Peyer's patch (tissue), 4 donors: ENCODE measurements at places on chromosomes 11 and 22. TPM values are rescaled to one million over a fixed set of nuclear protein-coding genes. Genes with fewer than 3 reads are reported as not detected.

Gene ALKBH3
- total RNA-seq: 26.9 TPM

Gene MGAT3
- 5.0 TPM for total RNA-seq

Gene PRAME
- total RNA-seq: not detected

Gene PKDREJ
- total RNA-seq: 0.13 TPM

Gene SVIP
- 9.5 TPM for total RNA-seq

Gene EWSR1
- total RNA-seq: 250 TPM

Gene SYT13
- 15.4 TPM for total RNA-seq

Gene DNAJB7
- not detected for total RNA-seq

Gene SLCO2B1
- total RNA-seq: 293 TPM

Gene F2
- total RNA-seq: not detected

Gene ZNHIT2
- total RNA-seq: 20.6 TPM

Gene CYP2D6
- 329 TPM for total RNA-seq

Gene ELF5
- total RNA-seq: not detected

Gene DEUP1
- total RNA-seq: not detected

Gene E2F8
- 1.5 TPM for total RNA-seq

Gene FIBIN
- 2.5 TPM for total RNA-seq

Gene SYT7
- total RNA-seq: 12.1 TPM

Gene PKP3
- total RNA-seq: 95.7 TPM

Gene TCP11L1
- 80.0 TPM for total RNA-seq

Gene NLRP10
- not detected for total RNA-seq

Gene CHRM1
- not detected for total RNA-seq

Gene C11orf97
- not detected for total RNA-seq

Gene PUS3
- 7.9 TPM for total RNA-seq

Gene TRABD
- total RNA-seq: 89.5 TPM

Gene CPT1B
- 51.2 TPM for total RNA-seq

Gene SCN2B
- total RNA-seq: not detected

Gene EXPH5
- total RNA-seq: 8.1 TPM

Gene PHOX2A
- not detected for total RNA-seq

Gene APOBEC3B
- not detected for total RNA-seq

Gene BLID
- not detected for total RNA-seq

Gene SCGB1C1
- total RNA-seq: not detected
